ENCODE measurements at places on chromosomes 1 and 21.

DNA sequence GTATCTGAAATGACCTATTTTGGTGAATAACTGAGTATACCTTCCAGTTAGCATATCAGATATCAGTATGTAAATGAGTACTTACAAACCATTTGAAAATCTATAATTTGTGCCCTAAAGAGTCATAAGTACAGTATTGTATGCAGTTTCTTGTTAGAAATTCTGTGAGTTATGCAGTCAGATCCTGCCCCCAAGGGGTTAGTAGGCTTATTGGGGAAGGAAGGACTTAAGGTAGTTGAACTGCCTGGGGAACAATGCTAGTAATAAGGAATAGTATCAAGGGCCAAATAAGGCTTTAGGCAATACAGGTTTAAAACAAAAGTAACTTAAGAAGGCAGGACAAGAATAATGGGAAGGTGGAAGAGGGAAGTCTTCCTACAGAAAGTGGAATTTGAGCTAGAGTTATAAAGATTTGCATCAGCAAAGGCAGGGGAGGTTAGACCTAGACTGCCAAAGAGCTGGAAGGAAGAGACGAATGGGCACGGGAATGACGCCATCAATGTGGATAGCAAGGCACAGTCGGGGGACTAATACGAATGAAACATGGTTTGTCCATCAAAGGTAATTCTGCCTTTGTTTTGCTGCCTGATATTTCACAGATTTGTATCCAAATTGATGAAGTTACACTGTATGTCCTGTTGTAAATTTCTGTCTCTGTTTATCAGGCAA lies 182.9 kb upstream of the DPYD start:
- no peak for DNase-seq

GRCh38 chr1:165900576-165901380 lies 73.4 kb downstream of the UCK2 start:
- DNase-seq: no peak

GRCh38 chr1:64861611-64862010 lies 104.7 kb downstream of the JAK1 start:
- no peak for DNase-seq

GRCh38 chr21:36569511-36569910 lies 89.6 kb upstream of the CLDN14 start:
- no peak for DNase-seq

DNA sequence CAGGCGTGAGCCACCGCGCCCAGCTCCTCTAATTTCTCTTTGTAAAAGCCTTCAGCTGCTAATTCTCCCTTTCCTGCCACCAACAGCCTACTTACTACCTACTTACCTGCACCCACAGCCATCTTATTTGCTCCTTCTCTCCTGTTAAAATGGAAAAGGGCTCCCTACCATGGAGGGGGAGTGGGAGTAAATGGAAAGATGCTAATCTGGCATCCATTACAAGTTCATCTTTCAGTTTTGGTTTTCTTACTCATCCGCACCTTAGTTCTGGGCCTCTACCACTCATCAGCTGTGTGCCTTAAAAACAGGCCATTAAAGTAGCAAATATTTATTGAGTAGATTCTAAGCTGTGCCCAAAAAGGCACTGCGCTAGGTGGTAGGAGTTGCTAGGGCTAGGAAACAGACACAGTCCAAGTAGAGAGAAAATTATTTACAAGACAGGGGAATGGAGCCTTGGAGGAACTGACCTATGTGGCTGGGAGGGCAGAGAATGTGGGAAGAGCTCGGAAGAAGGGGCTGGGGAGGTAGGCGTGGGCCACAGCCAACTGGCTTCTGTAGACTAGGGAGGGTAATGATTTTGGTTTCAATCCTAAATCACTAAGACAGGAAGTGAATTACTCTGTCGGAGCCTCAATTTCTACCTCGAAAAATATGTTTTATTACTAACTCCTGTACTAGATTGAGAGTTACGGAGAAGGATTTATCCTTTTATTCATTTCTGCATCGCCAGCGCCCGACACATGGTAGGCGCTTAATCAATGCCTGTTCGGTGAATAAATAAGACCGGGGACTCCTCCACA lies 685 bp upstream of the DDI2 start:
- no peak for DNase-seq

- no peak for DNase-seq
Observed at GRCh38 chr1:203807196-203807595, 11.8 kb downstream of the ZBED6 start.

- DNase-seq: no peak
Observed at GRCh38 chr1:162635418-162635817, 3.2 kb downstream of the DDR2 start.

DNA sequence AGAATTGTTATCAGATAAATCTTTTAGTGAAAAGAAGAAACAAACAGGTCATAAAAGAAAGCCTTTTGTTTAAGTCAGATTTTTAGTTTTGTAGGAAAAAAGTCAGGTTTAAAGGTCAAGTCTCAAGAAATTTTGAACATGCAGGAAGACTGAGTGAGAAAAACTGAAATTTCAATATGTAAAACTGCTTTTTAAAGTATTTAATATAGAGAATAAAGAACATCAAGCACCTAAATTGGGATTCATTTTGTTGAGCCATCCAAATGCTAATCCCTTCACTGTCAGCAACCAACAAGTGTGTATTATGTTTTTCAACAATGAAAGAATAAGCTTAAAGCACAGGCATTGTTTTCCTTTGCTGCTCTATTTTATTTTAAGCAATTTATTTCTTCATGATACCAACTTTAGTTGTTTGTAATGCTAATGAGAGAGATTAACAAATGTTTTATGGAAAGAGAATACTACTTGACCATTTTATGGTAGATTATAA lies 114.9 kb upstream of the SERTAD4 start:
- DNase-seq: peak; percentile 55

- DNase-seq: no peak
Observed at GRCh38 chr21:42384156-42384945, 11.5 kb downstream of the TMPRSS3 start.
